ENCODE measurements at places on chromosomes 7 and 10.

DNA sequence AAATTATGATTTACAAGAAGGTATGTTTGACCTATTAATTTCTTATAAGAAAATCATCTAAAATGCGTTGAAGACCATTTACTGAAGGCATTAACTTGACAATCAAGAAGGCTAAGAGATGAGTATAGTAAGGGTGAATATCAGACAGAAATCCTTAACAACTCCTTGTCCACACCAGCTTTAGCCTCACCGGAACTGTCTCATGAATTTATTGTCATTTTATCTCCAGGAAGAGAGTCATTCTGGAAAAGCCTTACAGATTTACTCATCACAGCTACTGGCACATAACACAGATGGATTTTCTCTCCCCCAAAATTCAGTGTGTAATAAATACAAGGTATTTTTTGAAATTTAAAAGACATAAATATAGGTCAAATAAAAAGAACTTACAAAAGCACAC, 129.4 kb upstream of the LSM8 start:
- no peak for DNase-seq

DNA sequence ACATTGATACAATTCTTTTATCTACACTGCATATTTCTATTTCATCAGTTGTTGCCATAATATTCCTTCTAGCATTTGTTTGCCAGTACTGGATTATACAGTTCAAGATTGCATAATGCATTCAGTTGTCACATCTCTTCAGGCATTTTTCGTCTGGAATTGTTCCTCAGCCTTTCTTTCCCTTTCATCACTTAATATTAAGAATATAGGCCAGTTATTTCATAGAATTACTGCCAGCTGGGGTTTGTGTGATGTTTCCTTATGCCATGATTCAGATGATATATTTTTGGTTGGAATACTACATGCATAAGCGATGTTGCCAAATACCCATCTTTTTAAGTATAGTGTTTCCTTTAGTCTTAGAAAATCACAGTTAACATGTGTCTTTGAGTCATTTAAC, 20.8 kb downstream of the KIFBP start:
- DNase-seq = no peak

DNA sequence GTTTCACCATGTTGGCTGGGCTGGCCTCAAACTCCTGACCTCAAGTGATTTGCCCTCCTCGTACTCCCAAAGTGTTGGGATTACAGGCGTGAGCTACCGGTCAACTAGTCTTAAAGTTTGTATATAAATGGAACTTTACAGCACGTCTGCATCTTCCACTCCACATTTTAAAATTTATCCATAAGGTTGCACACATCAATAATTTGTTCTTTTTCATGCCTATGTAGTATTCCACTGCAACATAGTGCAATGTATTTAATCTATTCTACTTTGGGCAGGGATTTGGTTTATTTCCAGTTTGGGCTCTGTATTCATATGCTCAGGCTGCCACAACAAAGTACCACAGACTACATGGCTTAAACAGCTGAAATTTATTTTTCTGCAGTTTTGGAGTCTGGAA, 90.0 kb downstream of the NPTX2 start:
- DNase-seq = no peak

- DNase-seq = no peak
Measured at GRCh38 chr7:81926154-81926553, 156.3 kb upstream of the HGF start.

GRCh38 chr10:63562857-63563256, 41.7 kb downstream of the REEP3 start:
- no peak for DNase-seq

- DNase-seq = no peak
Measured at GRCh38 chr7:18206331-18206730, 178.7 kb upstream of the PRPS1L1 start.

DNA sequence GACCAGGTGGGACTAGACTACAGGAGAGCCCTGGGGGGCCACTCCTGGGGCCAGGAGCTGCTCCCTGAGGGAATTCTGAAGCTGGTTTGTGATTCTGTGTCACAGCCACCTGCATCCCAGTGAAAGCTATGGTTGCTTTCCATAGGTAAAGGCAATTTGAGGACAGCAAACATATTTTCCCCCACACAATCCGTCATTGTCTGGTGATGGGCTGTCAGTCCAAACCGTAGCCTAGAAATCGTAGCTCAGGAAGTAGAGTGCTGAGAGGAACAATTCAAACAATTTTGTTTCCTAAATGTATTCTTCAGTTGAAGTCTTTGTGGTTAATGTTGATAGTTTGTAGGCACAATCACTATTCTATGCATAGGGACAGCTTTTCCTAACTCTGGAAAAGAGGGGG, 106.0 kb upstream of the INSYN2A start:
- no peak for DNase-seq

DNA sequence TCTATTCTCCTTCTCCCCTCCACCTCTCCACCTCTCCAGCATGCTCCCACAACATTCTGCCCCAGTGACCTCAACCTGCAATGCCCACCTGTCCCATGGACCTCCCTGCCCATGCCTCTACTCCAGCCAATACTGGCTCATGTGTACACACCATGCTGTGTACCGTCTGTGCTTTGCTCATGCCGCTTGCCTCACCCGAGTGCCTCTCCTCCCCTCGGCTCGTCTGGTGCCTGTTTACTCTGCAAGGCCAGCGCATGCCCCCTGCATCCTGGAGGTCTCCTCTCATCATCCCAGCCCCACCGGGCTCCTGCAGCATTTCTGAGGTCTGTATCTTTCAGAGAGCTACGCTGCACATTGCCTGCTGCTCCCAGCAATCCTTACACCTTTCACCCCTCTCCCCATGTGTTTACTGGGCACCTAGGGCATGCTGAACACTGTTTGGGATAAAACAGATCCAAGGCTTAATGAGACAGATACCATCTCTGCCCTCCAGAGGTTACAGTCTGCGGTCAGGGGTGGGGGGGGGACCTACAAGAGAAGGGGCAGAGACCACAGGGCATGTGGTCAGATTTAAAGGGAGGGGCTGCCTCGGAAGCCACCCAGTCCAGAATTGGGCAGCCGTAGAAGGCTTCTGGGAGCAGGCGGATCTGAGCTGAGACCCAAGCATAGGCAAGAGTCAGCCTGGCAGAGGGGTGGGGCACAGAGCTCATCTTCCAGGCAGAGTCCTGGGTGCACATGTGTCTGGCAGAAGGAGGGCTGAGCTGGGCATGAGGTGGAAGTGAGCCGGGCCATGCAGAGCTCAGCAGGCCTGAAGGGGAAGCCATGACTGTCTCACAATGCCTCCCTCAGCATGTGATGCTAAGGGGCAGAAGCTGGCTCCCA, 29.6 kb upstream of the PSAP start:
- no peak for DNase-seq

DNA sequence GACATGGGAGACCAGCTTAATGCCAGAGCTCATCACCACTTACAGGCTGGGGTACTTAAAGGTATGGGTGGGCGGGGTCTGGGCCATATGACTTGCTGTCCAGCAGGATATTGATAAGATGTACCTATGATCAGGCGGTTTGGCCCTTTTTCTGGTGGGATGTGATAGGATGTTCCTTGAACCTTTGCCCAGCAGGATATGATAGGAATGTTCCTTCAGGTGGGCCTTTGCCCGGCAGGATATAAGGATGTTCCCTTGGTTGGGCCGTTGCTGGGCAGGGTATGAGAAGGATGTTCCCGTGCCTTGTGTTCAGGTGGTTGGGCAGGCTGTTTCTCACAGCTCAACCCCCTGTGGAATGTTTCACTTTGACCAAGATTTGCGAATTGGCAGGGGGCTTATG, 187.2 kb upstream of the CXCL12 start:
- DNase-seq = no peak

GRCh38 chr7:129536323-129536722, 34.0 kb downstream of the SMKR1 start:
- no peak for DNase-seq

DNA sequence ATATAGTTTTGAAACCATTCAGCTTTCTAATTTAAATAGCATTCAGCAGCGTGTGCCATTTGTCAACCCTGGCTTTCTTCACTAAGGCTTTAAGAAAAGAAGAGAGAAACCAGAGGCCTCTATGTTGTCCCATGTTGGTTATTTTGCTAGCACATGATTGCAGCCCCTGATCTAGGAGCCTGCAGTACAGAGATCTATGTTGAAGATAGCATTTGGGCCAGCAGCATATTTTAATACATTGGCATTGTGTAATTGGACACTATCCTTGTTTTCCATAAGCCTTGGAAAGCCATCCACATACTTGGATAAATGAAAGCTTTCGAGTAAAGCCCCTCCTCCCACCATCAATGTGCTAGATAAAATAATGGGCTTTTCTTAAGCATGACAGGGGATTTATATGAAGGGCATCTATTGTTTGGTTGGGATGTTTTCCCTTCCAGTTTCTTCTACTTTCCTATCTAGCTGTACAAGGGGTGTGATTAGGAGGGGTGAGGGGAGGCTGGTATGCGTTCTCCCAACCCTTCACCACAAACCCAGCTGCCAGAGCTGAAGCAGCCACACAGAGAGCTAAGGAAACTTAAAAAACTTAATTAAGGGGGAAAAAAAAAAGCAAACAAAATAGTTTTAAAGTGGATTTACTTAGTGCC, 23.1 kb upstream of the SDHAF3 start:
- DNase-seq = no peak

DNA sequence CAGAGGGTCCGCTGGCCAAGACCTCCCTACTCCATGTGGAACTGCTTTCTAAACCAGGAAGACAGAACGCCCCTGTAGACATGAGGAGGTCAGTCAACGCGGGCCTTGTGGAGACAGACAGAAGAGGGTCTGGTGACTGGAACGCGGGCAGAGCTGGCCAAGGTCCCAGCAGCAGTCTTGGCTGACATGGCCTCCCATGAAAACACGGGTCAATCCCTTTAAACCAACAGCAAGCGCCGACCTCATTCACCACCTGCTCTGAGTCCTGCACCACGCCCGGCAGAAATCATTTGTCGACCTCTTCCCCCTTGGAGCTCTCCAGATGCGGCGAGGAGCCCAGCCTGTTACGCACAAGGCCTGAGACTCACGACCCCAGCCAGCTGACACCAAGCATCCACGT, 78.5 kb downstream of the ZRANB1 start:
- no peak for DNase-seq

DNA sequence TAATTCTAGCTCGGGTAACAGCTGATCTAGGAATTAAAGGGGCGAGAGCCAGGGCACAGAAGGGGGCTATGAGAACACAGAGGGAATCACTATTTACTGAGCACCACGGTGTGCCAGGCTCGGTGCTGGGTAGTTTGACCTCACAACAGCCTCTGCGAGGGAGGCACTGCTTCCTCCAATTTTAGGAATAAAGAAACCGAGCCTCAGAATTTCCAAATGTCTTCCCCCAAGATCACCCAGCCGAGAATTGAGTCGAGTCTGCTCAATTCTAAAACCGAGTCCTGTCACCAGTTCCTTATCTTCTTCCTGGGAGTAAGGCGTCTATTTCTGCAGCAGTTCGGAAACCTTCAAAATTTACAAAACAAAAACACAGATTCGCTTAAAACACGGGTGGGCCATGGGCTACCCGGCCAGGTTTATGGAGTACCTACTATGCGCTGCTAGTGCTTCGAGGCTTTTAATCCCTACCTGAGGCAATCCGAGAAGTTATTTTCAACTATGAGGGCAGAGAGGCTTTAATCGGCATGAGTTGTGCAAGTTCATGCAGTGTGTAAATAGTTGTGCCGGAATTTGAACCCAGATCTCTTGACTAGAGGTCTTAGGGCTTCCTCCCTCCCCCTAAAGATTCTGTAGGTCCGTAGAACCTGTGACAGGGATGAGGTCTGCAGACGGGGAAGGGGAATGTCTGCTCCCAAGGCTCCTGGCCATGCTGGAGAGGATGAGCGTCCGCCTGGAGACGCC, 872 bp upstream of the HMX2 start:
- no peak for DNase-seq

DNA sequence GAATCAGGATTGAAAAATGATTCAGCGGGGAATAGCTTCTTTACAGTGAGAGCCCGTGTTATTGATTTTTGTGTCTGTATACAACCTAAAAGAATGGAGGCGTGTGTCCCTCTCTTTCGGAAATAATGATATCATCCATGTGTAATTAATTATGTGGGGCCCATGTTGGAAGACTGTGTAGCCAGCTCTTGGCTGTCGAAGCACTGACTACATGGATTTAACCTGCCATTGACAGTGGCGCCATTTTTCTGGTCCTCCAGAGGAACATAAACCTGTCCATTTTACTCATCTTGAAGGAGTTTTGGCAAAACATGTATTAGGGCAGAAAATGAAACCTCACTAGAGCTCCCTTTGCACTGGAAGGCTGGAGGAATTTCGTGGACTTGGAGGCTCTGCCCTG, 119.6 kb downstream of the ITIH5 start:
- no peak for DNase-seq

DNA sequence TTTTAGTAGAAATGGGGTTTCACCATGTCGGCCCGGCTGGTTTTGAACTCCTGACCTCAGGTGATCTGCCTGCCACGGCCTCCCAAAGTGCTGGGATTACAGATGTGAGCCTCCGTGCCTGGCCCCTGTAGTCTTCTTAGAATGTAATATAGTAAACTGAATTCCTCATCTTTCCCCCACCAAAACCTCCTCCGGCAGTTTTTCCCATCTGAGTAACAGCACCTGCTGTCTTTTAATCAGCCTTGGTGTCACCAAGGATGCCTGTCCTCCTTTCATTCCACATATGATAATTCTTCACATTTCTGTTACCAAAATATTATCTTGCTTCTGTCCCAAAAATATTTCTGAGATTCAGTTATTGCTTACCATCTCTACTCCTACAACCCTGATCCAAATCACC, 80.2 kb downstream of the ZEB1 start:
- DNase-seq = no peak

DNA sequence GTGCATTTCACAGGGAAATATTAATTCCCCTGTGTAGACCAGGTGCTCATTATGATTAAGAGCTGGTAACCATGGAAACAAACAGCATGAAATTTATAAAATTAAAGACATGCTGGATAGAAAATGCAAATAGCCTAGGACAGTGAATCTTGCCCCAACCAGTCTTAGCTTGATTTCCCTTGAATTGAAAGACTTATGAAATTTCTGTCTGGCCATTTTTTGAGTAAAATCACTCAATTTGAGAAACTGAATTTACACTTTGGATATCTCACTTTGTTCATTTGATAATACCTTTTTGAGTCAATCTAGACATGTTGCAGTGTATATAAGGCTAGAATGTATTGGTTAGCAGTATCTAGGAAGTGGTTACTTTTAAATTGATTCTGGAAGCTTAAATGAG, 4.4 kb upstream of the SMIM30 start:
- no peak for DNase-seq

DNA sequence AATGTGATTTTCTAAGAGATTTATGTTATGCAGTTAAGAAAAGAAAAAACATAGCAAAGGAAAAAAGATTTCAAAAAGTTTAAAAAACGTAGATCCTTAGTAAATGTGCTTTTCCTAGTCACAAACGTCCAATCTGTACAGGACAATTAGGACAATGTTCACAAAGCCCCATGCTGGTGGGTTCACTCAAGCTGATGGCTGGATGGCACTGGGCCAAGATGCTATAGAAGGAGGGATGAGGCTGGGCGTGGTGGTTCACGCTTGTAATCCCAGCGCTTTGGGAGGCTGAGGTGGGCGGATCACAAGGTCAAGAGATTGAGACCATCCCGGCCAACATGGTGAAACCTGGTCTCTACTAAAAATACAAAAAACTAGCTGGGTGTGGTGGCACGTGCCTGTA, 22.1 kb downstream of the SVIL start:
- DNase-seq = no peak

GRCh38 chr10:52359441-52359840, 45.4 kb downstream of the DKK1 start:
- DNase-seq = no peak
